NCI-H1092 treated with DMSO at 0.1 percent for 48 hours (cell line): ENCODE measurements at places on chromosomes 16 and 17.

DNA sequence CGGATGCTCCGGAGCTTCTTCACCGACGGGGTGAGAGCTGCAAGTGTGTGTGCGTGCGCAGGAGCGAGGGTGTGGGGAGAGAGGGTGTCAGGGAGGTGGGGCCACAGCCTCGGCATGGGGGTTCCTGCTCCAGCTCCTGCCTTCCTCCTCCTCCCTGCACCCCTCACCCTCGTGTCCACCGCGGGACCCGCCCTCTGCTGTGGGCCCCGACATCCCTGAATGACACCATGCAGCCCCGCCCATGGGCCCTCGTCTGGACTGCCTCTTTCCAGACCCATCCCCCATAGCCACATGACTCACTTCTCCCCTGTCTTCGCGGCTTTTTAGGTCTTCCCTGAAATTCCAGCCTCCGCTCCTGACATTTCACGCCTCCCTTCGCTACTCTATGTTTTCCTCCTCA lies 41.6 kb downstream of the ARHGAP23 start:
- DNase-seq: no peak

DNA sequence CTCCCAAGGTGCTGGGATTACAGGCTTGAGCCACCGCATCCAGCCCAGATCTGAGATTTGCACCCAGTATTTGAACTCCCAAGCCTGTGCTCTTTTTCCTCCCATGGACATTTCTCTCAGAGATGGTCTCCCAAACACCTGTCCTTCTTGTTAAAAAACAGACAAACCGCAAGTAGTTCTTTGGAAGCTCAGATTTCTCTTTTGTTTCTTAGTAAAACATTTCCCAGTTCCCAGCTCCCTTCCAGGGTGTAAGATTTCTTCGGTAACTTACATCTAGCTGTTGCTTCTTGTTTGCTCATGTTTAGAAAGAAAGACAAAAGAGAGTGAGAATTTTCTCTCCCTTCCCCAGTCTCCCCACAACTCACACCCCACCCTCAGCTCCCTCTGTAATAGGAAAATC lies 36.2 kb downstream of the IL4R start:
- DNase-seq: no peak

DNA sequence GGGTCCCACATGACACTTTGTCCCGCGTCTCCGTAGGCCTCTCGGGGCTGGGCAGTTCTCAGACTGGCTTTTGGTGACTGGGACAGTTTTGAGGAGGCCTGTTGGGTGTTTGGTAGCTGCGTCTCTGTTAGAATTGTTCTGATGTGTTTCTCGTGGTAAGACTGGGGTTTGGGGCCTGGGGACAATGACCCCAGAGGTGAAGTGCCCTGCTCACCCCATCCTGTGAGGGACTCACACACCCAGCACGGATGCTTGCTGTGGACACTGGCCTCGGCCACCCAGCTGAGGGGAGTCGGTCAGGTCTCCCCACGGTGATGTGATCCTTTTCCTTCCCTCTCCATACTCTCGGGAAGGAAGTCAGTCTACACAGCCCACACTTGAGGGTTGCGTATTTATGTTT lies 50.3 kb downstream of the METRNL start:
- no peak for DNase-seq

- DNase-seq: peak; percentile 39
These were observed 4.7 kb upstream of the IGSF6 start for GRCh38 chr16:21656795-21657768.

- no peak for DNase-seq
These were observed 2.8 kb downstream of the MAPK8IP3 start for GRCh38 chr16:1708768-1709180.

- peak; percentile 71 for DNase-seq
These were observed 20.6 kb downstream of the CYB561 start for GRCh38 chr17:63425483-63425882.

GRCh38 chr17:29844339-29845048 lies 85.5 kb downstream of the SSH2 start:
- DNase-seq: peak; percentile 22

DNA sequence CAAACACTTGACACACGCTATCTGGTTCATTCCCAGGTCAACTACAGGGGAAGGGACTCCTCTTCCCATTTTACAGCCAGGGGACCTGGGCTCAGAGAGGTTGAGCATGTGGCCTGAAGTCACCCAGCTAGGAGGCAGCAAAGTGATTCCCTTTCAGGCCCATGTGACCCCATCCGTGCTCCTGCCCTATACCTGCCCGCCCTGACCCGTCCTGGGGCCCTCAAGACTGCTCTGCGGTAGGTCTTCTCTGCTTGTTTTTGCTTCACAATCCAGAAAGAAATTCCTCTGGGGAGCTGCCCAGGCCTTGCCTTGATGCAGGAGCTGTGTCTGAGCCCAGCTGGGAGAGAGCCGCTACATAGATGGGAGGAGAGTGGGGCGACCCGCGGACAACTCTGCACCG lies 161.4 kb downstream of the SDK2 start:
- DNase-seq: no peak

- no peak for DNase-seq
These were observed 44.3 kb downstream of the PMP22 start for GRCh38 chr17:15220785-15221184.

DNA sequence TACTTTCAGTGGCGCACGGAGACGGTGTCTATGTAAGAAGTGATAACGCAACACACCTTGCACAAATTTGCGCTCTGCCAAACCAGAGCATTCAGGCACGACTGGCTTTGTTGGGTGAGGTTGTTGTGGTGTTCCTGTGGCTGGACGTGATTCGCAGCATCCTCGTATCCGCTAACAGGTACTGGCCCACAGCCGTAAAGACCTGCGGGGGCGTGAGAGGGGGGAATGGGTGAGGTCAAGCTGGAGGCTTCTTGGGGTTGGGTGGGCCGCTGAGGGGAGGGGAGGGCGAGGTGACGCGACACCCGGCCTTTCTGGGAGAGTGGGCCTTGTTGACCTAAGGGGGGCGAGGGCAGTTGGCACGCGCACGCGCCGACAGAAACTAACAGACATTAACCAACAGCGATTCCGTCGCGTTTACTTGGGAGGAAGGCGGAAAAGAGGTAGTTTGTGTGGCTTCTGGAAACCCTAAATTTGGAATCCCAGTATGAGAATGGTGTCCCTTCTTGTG lies 510.9 kb downstream of the KCNJ18 start:
- DNase-seq: no peak

GRCh38 chr16:54318941-54319340 lies 32.4 kb upstream of the IRX3 start:
- no peak for DNase-seq

GRCh38 chr17:51683291-51683690 lies 422.9 kb downstream of the UTP18 start:
- no peak for DNase-seq

DNA sequence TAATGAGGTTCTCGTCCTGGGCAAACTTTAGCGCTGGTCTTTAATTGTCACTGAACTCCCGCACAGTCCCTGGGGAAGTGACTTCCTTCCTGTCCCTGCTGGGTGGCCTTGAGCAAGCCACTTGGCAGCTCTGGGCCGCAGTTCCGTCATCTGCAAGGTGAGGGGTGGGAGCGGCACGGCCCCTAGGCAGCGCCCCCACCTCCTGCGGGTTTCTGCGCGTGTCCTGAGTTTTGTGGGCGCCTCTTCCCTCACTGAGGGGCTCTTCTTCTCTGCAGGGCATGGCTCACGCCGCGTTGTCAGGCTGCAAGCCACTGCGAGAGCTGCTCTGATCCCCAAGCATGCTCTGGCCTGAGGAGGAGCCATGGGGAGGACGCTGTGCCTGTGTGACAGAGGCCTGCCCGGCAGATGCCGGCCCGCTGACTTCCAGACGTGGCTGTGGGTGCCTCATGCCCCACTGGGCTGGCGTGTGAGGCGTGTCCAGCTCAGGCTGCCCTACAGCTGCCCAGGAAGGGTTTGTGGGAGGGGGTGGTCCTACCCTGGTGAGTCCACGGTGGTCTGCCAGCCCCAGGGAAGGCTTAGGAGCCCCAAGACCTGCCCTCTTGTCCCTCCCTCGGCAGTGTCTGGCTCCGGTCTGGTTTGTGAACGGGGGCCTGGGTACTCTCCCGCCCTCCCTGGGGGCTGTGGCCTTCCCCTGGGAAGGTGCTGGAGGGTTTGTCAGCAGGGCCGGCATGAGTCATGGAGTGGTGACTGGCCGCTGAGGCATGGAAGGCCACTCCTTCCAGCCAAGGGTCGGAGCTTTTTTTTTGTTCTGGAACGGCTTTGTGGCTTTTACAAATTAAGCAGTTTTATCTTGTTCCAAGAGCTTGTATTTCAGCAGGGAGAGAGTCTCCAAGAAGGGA lies 182.0 kb downstream of the SEC14L1 start:
- DNase-seq: no peak

DNA sequence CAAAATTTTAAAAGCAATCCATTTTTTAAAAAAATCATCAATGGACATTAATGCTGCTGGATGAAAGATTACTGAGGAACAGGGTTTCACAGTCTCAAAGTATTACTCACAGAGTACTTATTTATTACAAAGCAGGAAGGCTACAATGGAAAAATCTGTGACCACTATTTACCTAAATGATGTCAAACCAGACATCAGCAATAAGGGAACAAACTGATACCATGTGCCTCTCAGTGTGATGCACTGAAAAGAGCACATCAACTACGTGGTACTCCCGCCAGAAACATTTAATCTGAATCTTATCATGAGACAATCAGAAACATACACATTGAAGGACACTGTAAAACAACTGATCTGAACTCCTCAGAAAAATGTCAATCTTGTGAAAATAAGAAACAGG lies 124.2 kb downstream of the PARN start:
- no peak for DNase-seq

GRCh38 chr17:27552276-27552732 lies 78.7 kb upstream of the LGALS9 start:
- no peak for DNase-seq

DNA sequence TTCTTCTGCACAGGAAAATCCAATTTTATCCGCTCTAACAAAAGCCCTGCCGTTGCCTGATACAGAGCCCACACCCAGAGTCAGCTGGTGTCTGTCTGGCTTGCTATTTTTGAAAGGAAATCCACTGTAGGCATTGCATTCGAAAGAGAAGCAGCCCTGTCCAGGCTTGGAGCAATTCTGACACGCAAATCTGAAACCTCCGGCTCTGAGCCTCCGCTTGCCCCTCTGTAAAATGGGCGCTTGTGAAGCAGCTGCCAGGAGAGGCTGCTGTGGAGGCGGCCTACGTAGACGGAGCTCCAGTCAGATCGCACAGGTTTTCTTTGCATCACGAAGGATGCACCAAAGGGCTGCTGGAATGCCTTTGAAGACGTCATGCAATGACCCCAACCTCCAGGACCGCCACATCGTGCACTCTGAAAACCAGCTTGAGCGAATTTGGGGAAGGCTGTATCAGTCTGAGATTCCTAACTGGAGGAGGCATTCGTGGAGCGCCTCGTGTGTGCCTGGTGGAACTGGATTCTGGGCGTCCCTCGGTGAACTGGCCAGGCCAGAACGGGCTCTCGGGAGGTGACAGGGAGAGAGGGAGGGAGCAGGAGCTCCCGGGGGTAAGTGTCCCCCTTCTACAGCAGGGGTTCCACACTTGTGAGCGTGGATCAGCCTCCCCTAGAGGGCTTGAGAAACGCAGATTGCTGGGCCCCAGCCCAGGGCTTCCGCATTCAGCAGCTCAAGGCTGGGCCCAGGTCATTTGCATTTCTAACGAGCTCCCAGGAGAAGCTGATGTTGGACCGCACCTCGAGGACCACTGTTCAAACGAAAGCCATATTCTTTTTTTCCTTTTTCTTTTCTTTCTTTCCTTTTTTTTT lies 215.5 kb downstream of the MRTFB start:
- no peak for DNase-seq

GRCh38 chr17:67639555-67639954 lies 78.2 kb upstream of the NOL11 start:
- peak; percentile 68 for DNase-seq

GRCh38 chr17:31806921-31807320 lies 52.1 kb downstream of the COPRS start:
- DNase-seq: no peak

DNA sequence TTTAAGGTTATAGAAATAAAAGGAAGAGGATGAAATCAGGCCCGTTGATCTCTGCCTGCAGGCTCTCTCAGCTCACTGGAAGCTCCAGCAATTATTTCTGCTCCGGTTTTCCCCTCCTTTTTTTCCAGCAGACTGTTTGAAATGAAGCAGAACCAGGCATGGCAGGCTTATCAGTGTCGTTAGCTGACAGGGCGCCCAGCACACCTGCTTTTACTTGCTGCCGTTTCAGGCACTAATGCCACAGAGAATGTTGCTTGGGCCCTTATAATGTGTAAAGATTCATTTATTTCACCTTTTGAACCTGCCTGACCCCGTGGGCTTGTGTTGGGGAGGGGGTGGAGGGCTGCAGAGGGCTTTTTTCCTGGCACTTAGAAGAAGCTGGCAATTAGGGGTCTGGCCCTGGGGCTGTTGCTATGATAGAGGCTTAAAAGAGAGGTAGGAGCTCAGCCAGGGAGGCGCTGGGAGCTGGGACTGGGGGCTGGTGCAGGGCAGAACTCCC lies 108.1 kb downstream of the IRX3 start:
- DNase-seq: peak; percentile 92

DNA sequence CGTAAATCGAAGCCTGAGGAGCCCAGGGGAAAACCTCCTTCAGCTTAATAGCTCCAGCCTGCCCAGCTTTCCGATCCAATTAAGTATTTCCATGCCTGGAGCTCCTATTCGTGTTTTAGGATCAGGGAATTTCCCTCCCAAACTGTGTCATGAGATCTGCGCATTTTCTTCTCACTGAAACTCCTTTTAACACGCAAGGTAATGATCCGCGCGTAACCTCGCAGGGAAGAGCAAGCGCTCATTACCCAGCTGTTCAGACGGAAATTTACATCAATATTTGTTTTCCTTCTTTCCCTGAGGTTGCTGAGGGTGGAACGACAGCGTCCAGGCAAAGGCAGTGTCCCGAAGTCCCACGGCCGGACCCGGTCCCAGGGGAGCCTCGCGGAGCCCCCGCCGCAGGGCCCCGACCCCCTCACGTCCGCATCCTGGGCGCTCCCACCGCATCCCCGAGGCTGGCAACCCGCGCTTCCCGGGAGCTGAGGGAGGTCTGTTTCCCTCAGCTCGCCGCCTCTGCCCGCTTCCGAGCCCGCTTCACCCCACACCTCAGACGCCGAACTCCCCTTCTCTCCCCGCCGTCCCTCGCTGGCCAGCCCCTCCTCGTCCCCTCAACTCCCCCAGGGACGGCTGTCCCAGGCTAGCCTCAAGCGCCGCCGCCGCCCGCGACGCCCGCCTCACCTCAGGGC lies 415 bp downstream of the ABCA5 start:
- peak; percentile 60 for DNase-seq

DNA sequence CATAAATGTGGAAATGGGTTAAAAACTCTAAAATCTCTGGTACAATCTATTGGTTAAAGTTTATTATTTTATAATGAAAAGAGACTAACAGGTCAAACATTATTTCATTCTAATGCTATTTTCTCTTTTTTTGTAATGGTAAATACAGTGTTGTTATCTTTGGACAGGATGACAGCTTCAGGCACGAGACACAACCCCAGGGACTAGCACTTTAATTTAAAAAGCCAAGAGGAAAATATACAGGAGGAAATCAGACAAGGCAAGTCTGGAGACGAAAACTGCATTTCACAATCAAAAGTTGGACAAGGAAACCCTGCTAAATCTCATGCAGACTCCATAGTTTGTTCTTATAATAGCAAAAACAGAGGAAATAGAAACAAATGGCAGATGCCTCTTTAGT lies 589.1 kb upstream of the CDH8 start:
- no peak for DNase-seq
